ENCODE measurements at places on chromosomes 5 and 9.

GRCh38 chr5:96283589-96283988 lies 149.5 kb downstream of the PCSK1 start:
- no peak for DNase-seq

- no peak for DNase-seq
Observed at GRCh38 chr5:80072103-80073073, 37.2 kb downstream of the THBS4 start.

DNA sequence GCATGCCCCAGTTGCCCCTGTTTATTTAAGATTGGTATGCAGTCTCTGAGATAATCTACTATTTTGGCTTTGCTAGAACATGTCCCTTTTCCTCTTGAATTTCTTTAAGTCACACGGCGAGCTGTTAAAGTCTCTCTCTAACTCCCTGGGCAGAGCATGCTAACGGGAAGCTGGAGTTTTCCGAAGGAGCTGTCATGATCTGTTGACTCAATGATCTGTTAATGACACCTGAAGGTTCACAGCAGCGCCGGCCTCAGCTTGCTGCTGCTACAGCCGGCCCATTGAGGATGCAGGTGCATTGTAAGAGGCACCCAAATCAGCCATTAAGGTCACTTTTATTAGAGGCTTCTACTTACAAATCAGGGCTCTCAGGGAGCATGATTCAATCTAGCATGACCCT lies 1203.4 kb downstream of the MAT2B start:
- DNase-seq: no peak

DNA sequence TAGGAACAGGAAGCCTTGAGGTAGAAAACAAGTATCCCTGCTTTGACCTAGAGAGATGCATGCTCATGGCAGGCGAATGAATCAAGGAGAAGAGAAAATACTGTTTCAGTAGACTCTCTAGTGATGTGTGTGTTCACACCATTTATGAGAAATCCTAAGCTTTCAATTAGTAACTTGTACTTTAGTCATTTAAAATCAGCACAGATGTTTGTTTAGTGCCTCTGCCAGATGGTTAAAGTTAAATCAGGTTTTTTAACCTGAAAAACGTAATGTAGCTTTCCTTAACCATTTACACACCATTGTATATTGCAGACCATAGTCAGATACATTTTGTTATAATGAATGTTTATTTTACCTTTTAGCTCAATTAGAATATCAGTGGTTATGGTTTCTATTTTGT lies 5.0 kb downstream of the TJP2 start:
- DNase-seq: no peak

GRCh38 chr5:62538017-62538942 lies 40.3 kb upstream of the LRRC70 start:
- no peak for DNase-seq

- no peak for DNase-seq
Observed at GRCh38 chr5:122137702-122138101, 8.4 kb downstream of the ZNF474 start.

DNA sequence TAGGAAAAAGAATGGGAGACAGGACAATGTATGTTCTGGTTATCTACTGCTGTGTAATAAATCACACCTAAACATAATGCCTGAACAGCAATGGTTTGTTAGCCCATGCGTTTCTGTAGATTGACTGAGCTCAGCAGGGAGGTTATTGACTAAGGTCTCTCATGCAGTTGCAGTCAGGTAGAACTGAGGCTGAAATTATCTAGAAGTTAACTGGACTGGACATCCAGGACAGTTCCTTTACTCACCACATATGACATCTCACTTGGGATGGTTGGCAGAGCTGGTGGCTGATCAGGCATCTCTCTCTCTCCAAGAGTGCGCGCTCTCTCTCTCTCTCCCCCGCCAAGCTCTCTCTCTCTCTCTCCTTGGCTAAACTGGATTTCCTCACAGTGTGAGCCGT lies 8.9 kb upstream of the FOXB2 start:
- no peak for DNase-seq

Data from stimulated activated CD8-positive, alpha-beta memory T cell treated with anti-CD3 and anti-CD28 coated beads, Interleukin-15, amount 100 ng/mL, for 4 hours (primary cell).